ENCODE measurements at places on chromosomes 6 and 20.

GRCh38 chr6:131510094-131510493, 62.9 kb upstream of the ARG1 start:
- ATAC-seq, result no peak

GRCh38 chr6:36743032-36743431, 45.4 kb downstream of the RAB44 start:
- peak; percentile 38 for ATAC-seq

GRCh38 chr20:15200147-15200565, 862.7 kb upstream of the FLRT3 start:
- no peak for ATAC-seq

GRCh38 chr20:23061734-23062561, 12.5 kb upstream of the THBD start:
- no peak for ATAC-seq

- no peak for ATAC-seq
Observed at GRCh38 chr6:75023634-75024033, 182.2 kb downstream of the COL12A1 start.

DNA sequence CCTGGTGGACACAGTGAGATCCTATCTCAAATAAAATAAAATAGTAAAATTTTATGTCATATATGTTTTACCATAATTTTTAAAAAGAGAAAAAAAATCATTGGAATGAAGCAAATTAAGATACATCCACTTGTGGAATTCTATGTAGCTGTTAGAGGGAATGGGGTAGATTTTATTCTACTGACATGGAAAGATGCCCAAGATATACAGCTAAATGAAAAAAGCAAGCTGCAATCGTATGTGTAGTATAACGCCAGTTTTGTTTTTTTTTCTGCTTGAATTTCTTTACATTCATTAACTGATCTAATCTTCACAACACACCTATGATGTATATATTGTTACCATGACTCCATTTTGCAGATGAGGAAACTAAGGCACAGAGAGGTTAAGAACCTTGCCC, 23.4 kb upstream of the RANBP9 start:
- no peak for ATAC-seq

DNA sequence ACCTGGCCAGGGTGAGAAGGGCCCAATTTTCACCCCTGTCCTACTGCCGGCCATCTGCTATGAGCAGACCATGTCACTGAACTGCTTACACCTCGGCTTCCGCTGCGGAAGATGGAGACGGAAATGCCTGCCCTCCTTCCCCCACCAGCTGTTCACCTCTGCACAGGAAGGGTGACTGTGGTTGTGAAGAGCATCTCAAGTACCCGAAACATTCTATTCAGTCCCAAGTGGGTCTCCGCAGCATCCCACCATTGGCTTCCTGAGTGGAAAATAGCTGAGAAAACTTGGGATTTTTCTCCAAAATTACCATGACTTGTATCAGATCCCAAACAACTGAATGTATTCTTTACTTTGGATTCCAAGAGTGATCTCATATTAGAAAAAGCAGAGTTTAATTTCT, 16.1 kb downstream of the DOK5 start:
- ATAC-seq, result no peak

DNA sequence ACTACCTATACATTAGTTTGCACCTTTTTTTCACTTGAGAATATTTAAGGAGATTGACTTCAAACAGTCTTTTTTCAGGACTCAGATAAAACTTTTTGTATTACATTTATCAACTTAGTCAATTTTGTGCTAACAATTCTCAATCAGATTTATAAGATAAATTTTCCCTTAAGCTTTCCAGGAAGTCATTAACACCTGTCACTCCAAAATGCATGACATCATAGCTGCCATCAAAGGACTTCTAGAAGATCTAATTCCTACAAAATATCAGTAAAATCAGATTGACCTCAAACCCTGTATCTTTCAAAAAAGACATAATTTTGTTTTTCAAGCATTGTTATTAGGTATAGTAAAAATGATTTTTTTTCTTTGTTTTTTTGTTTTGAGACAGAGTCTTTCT, 9.9 kb downstream of the RFPL4B start:
- no peak for ATAC-seq

DNA sequence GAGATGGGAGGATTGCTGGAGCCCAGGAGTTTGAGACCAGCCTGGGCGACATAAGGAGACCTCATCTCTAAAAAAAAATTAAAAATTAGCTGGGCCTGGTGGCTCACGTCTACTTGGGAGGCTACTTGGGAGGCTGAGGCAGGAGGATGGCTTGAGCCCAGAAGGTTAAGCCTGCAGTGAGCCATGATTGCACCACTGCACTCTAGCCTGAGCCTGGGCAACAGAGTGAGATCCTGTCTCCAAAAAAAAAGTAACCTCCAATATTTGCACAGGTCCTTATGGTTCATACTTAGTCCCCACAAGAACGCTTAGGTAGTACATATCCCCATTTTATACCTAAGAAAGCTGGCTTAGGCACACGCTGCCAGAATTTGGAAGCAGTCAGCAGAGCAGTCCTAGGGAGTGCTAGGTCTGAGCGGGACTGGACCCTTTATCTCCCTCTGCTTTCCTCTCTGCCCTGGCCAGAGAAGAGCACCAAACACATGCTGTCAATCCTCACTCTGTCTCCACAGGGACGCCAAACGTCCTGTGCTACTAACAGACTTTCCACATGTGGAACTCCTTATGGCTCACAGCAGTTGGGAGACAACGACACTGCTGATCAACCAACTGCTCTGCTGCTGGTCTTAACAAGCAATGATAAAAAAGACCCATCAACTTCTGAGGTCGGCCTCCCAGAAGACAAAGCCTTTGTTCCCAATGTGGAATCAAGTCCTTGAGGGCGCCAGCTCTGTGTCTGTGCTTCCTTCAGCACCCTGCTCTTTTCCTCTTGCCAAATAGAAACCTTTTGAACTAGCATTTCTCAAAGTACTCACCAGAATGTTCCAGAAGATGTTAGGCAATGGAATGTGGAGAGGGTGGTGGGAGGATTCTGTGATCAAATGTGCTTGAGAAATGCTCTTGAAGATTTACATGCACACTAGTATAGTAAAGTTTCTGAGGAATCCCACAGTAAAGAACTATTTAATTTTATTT, 226.3 kb upstream of the DTNBP1 start:
- ATAC-seq, result no peak

DNA sequence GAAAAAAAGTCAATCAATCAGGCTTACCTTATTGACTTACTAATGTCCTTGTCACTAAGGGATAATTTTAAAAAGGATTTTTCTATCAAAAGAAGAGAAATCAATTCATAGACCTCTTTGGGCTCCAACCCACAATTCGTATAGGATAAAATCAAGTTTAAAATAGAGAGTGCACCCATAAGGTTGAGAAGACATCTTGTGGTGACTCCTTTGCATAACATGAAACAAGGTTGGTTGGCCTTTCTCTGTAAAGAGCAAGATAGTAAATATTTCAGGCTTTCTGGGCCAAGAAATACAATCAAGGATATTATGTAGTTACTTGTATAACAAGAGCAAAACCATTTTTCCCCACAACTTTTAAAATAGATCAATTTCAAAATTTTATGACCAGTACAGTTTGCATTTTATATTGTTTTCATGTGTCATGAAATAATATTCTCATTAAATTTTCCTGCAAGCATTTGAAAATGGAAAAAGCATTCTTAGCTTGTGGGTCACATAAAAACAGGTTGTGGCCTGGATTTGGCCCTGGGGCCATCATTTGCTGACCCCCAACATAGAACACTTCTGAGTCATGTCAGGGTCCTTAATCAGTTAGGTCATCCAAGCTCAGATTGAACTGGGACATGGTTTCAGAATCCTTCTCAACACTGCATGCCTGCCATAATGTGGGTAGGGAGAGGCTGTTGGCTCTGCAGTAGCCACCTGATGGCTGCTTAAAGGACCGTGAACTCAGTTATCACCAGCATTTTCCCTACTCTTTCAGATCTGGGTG, 76.7 kb downstream of the MYB start:
- ATAC-seq, result no peak

DNA sequence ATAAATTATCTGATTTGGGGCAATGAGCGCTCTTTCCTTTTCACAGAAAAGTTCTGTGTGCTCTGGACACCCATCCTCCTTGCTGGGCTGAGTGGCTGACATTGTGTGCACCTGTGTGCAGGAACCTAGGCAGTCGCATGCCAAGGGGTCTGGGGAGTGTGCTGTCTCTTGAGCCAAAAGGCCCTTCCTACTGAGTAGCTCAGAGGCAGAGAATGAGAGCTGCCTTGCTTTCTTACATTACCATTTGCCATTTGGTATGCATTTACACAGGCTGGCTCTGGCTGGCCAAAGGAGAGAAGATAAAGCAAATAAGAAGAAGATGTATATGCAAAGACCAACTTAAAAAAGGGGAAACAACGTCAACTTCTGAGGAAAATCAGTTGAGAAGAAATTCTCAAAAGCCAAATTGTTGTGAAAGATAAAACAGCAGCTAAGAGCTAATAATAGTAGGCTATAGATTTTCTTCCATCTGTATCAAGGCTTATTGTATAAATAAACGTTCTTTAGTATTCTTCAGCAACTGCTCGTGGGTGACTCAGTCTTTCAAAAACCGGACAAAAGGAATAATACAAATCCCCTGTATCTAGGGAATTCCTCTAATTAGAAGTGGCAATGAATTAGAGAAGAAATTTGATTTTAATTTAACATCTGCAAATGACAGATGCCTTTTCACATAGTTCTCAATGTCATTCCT, 121.9 kb downstream of the INSM1 start:
- peak; percentile 45 for ATAC-seq

DNA sequence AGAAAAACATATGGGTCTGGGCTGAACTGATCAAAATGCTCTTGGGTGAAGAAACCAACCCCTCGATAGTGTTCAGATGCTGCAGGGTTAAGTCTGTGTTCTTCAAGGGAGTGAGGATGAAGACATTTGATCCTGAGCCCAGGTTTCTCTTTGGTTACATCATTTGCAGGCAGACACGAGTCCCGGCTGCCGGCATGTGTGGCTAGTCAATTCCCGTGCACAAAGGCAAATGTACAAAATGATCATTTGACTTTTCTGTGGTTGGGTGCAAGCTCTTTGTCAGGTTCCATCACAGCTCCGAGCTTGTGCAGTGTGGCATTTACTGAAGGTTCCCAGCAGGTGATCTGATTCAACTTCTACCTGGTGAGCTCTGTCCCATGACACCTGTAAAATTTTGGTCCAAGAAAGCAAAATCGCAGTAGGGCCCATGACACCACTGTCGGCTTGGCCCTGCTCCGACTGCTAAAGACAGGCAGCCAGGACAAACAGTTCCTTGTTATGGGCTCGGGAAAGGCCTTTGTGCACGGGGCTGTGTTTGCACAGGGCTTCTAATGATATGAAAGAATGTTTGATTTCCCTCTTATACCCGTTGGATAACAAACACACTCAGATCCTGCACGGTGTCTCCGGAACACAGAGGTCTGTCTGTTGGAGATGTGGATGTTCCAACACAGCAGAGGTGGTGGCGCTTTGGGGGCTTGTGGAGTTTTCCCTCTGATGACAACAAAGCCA, 46.9 kb downstream of the GJA10 start:
- ATAC-seq, result peak; percentile 55

DNA sequence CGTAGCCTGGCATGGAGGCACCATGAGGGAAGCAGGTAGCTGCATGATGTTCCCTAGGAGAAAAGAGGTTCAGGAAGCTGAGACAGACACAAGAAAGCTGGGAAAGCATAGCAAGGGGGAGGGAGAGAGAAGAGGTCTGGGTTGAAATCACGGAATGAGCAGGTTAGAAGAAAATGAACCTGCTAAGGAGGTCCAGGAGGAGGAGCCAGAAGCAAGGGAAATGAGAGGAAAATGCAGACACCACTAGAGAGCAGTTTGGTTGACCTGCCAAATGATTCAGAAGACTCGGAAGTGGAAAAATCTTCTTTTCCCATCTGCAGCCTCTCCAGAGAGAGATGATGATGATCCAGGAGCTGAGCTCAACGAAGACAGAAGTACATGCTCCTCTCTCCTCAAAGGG, 70.9 kb downstream of the VIP start:
- ATAC-seq, result no peak

GRCh38 chr6:150353445-150353844, 15.4 kb upstream of the IYD start:
- ATAC-seq, result no peak

DNA sequence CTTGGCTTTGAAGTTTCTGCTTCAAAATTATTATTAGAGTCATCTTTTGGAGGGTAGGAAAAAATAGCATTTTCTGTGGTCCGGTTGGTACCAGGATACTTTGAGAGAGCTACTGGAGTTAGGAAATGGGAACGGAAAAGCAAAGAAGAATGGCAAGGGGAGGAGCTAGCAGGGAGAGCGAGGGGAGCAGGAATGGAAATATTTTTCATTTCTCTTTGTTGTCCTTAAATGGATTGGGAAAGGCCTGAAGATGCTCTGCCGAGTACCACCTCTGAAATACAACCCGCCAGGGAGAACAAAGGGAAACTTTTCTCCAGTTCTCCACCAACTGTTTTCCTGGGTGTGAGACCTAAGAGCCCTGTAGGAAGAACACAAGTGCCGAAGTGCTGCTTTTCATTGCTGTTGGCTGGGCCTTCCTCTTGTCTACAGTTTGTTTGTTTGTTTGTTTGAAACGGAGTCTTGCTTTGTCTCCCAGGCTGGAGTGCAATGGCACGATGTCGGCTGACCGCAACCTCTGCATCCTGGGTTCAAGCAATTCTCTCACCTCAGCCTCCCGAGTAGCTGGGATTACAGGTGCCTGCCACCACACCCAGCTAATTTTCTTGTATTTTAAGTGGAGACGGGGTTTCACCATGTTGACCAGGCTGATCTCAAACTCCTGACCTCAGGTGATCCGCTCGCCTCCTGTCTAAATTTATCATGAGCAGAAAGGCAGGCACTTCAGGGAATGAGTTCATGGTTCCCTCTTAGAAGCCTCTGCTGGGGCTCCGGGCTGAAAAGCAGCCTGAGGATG, 3.5 kb upstream of the TRAF3IP2 start:
- ATAC-seq, result no peak

- ATAC-seq, result no peak
Observed at GRCh38 chr6:15349379-15349778, 103.5 kb downstream of the JARID2 start.

- no peak for ATAC-seq
Observed at GRCh38 chr20:7411075-7411474, 529.2 kb downstream of the HAO1 start.

- ATAC-seq, result no peak
Observed at GRCh38 chr20:21358737-21359136, 38.6 kb downstream of the NKX2-4 start.

- ATAC-seq, result peak; percentile 75
Observed at GRCh38 chr20:2800521-2801285, at the start of gene CPXM1. CPXM1 (minus strand) TSS chr20:2800627; CDS start chr20:2800572, 55 bp downstream.

DNA sequence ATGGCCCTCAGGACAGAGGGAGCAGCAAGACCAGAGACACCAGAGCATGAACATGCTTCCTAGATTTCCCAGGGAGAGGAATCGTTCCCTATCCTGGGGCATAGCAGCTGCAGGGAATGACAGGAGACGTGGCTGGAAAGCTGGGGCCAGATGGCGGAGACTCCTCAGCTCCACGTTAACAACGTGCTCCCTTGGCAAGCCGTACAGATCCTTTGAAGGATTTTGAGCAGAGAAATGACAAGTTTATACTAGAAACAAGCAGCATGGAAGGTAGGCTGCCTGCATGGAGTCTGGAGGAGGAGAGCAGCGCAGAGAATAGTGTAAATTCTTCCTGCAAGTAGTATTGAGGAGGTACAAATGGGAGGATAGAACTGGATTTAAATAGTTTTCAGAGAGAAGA, 11.7 kb downstream of the MYLIP start:
- ATAC-seq, result no peak

- ATAC-seq, result no peak
Observed at GRCh38 chr6:147164761-147165160, 39.5 kb upstream of the STXBP5 start.

- peak; percentile 55 for ATAC-seq
Observed at GRCh38 chr20:62485062-62485700, 9.4 kb upstream of the GATA5 start.
